ENCODE measurements at places on chromosomes 3 and 15. TPM values are rescaled to one million over a fixed set of nuclear protein-coding genes. Genes with fewer than 3 reads are reported as not detected.

MESP2 gene
- not detected for total RNA-seq

IL17RE gene
- total RNA-seq, result 0.48 TPM

UPK1B gene
- not detected for total RNA-seq

CLDN18 gene
- total RNA-seq, result not detected

WNT5A gene
- total RNA-seq, result not detected

PLSCR4 gene
- not detected for total RNA-seq
